ENCODE measurements at places on chromosomes 12 and 14.

DNA sequence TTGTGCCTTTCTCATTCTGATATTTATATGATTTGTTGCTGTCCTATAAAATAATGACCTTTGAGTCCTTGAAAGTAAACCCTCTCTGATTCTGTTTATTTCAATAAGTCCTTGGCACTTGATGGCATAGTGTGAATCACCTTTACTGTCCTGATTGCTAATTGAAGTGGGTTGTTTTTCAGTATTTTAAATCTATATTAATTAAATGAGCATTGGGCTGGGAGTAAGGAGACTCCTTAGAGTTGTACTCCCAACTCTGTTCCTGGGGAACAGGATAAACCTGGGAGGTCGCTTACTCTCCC lies 235.7 kb downstream of the EGLN3 start:
- DNase-seq, result no peak
- H3K36me3 ChIP-seq, result no peaks in the 10 kb centered on the region
- no peaks in the 10 kb centered on the region for H3K4me1 ChIP-seq
- no peak overlapping the region for H3K4me3 ChIP-seq

DNA sequence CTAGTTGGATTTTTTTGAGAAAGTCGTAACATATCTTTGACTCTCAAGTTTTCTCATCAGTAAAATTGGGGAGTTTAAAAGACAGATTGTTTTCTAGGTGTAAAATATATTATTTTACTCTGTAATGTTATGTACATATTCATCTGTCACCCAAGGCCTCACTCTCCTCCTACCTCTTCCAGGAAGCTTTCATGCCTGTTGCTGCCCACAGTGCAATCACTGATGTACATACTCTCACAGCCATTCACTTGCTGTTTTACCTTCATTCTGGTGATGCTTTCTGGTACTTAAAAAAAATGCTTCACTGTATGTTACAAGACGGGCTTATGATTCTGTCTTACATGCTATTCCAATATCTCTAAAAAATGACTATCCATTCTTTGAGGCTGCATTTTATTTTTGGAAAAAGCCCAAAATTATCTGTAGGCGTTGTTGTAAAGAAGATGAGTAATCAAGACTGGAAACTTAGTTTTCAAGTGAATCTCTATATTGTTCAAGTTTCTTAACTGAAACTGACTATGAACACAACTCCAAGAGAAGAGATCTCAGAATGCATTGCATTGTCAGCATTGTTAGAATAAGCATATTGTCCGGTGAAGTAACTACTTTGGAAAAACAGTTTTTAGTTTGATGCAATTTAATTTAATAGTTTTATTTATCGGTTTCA lies 82.5 kb downstream of the LMO3 start:
- no peak for DNase-seq
- no peaks in the 10 kb centered on the region for H3K36me3 ChIP-seq
- no peaks in the 10 kb centered on the region for H3K27me3 ChIP-seq
- no peaks in the 10 kb centered on the region for H3K4me1 ChIP-seq
- H3K27ac ChIP-seq, result no peak overlapping the region
- H3K4me3 ChIP-seq, result no peak overlapping the region

DNA sequence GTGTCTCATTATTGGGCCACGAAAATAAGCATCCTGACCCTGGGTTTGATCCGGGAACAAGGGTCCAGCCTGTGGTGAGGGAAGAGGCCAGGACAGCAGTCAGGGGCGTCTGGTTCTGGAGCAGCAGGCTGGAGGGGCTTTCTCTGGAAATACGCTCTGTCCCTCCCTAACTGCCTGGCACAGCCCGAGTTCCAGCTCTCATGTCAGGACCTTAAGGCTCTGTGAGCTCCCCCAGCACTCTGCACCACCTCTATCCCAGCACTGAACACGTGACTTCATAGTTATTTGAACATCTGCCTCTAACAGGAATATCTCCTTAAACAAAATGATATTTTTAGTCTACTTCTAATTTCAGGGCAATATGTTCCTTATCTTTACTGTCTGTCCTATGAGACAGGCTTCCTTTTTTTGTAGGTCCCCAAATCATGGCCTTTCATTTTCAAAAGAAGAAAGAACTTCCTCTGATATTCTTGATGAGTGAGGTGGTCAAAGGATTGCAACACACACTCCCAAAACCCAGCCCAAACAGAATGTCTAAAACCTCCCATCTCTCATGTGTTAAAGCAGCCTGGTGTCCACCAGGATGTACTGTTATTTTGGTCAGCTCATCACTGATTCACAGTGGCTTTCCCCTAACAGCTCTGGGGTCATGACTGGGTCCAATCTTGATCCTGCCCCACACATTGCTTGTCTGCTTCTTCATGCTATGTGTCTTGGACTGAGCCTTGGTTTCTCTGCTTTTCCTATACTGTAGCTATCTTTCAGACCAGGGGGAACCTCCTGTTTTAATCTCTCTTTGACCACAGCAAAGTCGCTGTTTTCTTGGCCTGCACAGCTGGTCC lies 9.7 kb downstream of the AQP6 start:
- H3K27ac ChIP-seq, result no peak overlapping the region
- H3K27me3 ChIP-seq, result no peaks in the 10 kb centered on the region
- H3K4me3 ChIP-seq, result no peak overlapping the region
- no peaks in the 10 kb centered on the region for H3K36me3 ChIP-seq
- H3K4me1 ChIP-seq, result peaks cover 13% of the 10 kb centered on the region

GRCh38 chr12:10154145-10154496 lies 17.8 kb downstream of the OLR1 start:
- H3K4me3 ChIP-seq, result peak overlapping the region; percentile 50
- no peak overlapping the region for H3K27ac ChIP-seq
- DNase-seq, result no peak
- H3K27me3 ChIP-seq, result no peaks in the 10 kb centered on the region
- no peaks in the 10 kb centered on the region for H3K36me3 ChIP-seq

DNA sequence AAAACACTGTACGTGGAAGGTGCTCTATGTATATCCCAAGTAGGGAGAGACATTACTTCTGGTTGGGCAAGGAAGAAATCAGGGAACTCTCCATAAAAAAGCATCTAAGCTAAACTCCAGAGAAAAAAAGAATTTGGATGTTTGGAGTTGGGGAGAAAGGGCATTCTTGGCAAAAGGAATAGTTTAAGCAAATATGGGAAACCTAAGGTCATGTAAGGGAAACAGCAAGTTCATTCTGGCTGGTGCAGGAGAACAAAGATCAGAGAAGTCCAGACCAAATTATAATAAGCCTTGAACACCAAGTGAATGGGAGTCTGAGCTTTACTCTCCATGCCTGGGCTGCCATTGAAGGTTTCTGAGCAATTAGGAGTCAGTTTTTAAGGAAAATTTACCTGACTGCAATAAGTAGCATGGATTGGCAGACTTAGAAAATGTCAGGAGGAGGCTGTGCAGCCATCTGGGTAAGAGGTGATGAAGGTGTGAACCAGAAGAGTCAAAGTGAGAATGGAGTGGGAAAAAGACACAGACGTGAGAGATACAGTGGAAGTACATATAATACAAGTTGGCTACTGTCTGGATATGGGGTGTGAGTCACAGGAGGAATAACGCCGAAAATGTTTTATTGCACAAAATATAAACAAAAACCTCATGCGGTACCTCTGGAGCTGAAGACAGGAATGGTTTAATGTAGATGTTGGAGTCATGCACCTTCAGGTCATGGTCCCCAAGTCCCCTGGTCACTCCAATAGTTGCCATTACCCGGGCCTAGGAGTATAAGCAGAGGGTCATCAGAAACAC lies 222.6 kb downstream of the MON2 start:
- no peak overlapping the region for H3K4me3 ChIP-seq
- H3K27me3 ChIP-seq, result no peaks in the 10 kb centered on the region
- no peaks in the 10 kb centered on the region for H3K4me1 ChIP-seq
- no peak for DNase-seq
- H3K27ac ChIP-seq, result no peak overlapping the region

GRCh38 chr14:102525219-102525928 lies 15.8 kb upstream of the ANKRD9 start:
- H3K36me3 ChIP-seq, result no peaks in the 10 kb centered on the region
- H3K4me3 ChIP-seq, result peak overlapping the region; percentile 33
- no peak overlapping the region for H3K27ac ChIP-seq
- no peaks in the 10 kb centered on the region for H3K27me3 ChIP-seq

GRCh38 chr12:29673346-29673745 lies 110.4 kb downstream of the TMTC1 start:
- H3K4me1 ChIP-seq, result peaks cover 3% of the 10 kb centered on the region
- no peaks in the 10 kb centered on the region for H3K36me3 ChIP-seq
- DNase-seq, result no peak
- H3K27ac ChIP-seq, result no peak overlapping the region

DNA sequence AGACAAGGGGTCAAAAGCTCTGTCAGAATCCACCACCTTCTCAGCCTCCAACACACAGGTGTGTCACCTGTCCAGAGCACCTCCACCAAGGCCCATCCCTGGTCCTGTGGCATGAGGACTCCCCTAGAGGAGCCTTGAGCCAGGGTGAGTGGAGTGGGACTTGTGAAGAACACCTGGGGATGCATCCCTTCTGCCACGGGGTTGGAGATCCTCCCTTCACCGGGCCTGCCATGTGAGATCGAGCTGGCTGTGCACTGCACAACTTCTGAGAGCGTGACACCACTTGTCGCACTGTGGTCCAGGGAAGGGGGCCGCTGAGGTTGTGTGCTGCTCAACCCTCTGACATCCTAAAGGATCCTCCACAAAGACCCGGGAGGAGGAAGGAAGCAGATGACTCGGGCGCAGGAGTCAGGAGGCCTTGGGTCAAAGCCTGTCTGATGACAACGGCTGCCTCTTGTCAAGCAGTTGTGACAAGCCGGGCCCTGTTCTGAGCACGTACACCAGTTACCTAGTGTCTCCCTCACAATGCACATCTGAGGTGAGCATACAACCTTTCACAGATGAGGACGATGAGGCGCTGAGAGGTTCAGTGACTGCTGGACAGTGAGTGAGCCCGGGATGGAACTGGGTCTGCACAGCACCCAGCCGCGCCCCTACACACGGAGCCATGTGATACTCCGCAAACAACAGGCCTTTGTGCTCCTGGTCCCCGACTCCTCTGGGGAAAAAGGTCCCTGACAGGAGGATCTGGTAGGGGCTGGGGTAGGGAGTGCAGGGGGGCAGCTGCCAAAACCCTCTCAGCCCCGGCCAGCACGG lies 35.6 kb downstream of the CHGA start:
- H3K27ac ChIP-seq, result no peak overlapping the region
- peaks cover 16% of the 10 kb centered on the region for H3K36me3 ChIP-seq
- no peaks in the 10 kb centered on the region for H3K27me3 ChIP-seq

DNA sequence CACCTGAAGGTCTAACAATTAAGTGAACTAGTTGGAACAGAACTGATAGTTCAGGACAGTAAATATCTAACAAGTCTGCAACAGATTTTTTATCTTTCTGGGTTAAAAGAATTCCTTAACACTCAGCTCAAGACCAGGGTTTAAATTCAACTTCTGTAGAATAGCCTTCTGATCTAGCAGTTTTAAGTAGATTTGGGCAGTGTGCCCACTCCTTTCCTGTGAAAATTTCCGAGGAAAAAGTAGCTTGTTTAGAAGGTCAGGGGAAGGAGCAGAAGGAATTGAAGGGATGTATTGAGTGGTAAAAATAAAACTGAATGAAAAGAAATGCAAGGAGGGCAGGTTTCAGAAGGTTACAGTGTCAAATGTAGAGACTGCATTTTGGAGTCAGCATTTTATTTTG lies 45.8 kb downstream of the ATL1 start:
- H3K4me3 ChIP-seq, result no peak overlapping the region
- H3K4me1 ChIP-seq, result peaks cover under 1% of the 10 kb centered on the region
- H3K27me3 ChIP-seq, result no peaks in the 10 kb centered on the region
- no peak overlapping the region for H3K27ac ChIP-seq
- no peaks in the 10 kb centered on the region for H3K36me3 ChIP-seq
- DNase-seq, result no peak

GRCh38 chr12:1500095-1500801 lies 94.1 kb downstream of the FBXL14 start:
- no peak for DNase-seq
- no peaks in the 10 kb centered on the region for H3K4me1 ChIP-seq
- H3K27me3 ChIP-seq, result no peaks in the 10 kb centered on the region
- H3K36me3 ChIP-seq, result no peaks in the 10 kb centered on the region

DNA sequence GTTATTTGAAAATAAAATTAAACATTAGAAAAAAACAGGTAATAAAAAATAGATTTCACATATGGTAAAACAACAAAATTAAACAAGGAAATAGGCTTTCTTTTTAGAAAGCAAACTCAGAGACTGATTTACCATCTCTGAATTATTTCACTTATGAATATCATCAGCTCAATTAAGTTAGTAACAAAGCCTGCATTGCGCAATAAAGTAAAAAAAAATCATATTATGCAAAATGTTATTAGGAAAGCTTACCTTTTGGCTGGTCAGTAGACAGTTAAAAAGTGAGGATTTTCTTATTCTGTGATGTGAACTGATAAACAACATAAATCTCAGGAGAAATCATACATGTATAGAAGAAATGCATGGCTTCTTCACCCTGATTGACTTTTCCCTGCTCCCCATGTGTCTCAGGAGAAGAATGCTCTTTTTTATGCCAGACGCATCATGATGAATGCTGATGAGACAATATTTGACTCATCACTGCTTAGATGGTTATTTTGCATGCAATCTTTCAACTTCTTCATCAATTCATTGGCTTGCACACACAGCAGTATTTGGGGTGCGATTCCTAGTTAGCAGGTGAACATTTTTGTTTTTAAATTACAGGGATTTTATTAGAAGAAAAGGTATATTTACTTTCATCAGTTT lies 124.5 kb upstream of the USP15 start:
- no peak overlapping the region for H3K27ac ChIP-seq
- no peaks in the 10 kb centered on the region for H3K36me3 ChIP-seq
- H3K4me1 ChIP-seq, result no peaks in the 10 kb centered on the region
- H3K27me3 ChIP-seq, result no peaks in the 10 kb centered on the region

GRCh38 chr14:64266239-64266638 lies 27.9 kb downstream of the ESR2 start:
- DNase-seq, result no peak
- H3K4me3 ChIP-seq, result no peak overlapping the region
- H3K36me3 ChIP-seq, result no peaks in the 10 kb centered on the region
- no peaks in the 10 kb centered on the region for H3K4me1 ChIP-seq
- H3K27ac ChIP-seq, result no peak overlapping the region

DNA sequence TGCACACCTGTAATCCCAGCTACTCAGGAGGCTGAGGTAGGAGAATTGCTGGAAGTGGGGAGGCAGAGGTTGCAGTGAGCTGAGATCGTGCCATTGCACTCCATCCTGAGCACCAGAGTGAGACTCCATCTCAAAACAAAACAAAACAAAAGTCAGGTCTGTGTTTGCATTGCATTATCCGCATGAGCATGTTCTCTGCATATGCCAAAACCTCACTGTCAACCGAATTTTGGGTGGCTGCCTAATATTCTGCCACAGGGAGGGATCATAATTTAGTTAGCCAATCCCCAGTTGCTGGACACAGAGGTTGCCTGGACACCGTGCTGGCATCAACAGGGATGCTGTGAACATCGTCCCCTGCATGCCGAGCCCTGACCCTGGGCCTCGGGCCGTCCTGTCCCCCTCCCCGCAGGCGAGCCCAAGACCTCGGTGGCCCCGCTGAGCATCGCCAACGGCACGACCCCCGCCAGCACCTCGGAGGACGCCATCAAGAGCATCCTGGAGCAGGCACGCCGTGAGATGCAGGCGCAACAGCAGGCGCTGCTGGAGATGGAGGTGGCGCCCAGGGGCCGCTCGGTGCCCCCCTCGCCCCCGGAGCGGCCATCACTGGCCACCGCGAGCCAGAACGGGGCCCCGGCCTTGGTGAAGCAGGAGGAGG lies 49.2 kb downstream of the PHETA1 start:
- H3K4me1 ChIP-seq, result no peaks in the 10 kb centered on the region
- no peaks in the 10 kb centered on the region for H3K27me3 ChIP-seq
- DNase-seq, result no peak
- no peak overlapping the region for H3K27ac ChIP-seq

Measured in H1 (cell line).